ENCODE measurements at places on chromosomes 13 and 19.

DNA sequence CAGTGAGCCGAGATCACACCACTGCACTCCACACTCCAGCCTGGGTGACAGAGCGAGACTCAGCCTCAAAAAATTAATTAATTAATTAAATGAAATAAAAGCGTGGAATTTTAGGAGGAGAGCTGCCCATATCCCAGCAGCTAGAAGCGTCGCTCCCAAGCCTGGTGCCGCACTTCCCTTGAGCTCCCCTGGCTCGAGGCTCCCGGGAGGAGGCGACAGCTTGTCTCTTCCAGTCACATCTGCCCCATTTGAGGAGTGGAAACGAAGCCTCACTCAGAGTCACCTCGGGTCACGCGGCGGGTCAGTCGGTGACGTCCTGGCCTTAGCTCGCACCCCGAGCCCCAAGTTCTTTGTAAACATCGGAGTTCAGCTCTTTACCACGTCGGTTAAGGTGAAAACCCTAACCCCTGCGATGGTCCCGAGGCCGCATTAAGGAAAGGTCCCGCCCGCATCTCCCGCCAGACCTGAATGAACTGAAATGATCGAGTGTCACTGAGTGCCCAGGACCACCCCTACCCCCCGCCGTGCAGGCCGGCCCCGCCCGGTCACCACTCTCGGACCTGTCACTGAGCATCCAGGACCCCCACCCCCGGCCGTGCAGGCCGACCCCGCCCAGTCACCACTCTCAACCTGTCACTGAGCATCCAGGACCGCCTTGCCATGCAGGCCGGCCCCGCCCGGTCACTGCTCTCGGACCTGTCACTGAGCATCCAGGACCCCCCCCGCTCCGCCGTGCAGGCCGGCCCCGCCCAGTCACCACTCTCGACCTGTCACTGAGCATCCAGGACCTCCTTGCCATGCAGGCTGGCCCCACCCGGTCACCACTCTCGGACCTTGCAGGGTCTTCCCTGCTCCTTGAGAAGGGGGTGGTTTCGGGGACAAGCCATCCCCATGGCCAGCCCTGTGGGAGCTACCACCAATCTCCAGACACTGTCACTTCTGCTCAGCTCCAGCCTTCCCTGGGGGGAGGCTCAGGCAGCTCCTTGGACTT is 176.9 kb downstream of the KDM4B start:
- no peak for DNase-seq

- DNase-seq, result no peak
Measured at GRCh38 chr13:23146006-23146405, 34.8 kb upstream of the SGCG start.

DNA sequence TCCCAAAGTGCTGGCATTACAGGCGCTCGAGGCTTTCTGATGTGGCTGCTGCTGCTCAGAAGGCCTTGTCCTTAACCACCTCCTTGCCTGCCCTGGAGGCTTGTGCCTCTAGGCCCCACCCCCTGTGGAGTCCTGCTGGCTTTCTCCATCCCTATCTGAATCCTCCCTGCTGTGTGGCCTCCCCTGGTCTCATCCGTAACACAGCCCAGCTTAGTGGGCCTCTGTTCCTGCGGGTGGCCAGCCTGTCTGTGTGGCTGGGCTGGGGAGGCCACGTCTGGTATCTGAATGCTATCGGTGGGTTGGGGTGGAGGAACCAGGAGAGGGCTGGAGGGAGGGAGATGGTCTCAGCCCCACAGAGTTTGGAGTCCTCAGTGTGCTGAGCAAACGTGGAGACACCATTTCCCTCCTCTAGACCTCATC is 4.7 kb downstream of the RPL28 start:
- DNase-seq, result no peak

GRCh38 chr13:43786766-43787517 is at the start of gene ENOX1:
Gene ENOX1 (minus strand): TSS chr13:43786972.
- no peak for DNase-seq

DNA sequence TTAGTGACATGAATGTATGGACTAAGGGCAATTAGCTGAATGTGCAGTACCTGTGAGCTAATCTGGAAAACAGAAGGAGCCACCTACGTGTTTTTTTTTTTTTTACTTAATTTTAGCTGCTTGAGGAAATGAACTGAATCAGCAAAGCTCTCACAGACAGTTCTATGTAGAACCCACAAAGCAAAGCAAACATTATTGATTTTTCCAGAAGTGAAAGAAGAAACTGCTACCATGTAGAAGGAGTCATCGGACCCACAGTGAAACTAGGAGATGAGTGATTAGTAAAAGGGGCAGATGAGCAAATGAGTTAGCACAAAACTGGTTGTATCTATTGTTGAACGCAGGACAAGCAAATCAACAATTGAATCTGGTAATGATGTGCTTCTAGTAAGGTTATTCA is 94.1 kb upstream of the SLC7A1 start:
- no peak for DNase-seq

Measured in coronary artery (tissue), 2 donors.